ENCODE measurements at places on chromosomes 7 and 10.

GRCh38 chr10:16887565-16887964 is 70.3 kb upstream of the RSU1 start:
- DNase-seq: peak; percentile 84

GRCh38 chr10:113704637-113705343 is 25.1 kb downstream of the CASP7 start:
- peak; percentile 50 for DNase-seq

DNA sequence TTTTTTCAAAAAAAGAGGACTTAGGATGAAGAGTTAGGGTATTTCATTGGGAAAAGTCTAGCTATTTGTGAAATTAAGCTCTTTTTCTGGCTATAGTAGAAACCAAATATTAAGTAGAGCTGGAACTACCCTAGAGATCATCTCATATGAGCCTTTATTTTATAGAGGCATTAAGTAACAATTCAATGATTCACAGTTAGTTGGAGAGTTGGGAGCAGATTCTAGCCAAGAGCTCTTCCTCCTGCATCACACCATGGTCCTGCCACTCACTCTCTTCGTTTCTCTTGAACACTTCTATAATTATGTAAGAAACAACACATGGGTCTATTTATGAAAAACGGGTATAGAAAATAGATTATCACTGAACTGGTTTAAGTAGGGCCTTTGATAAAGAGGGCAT is 76.1 kb upstream of the ANK3 start:
- no peak for DNase-seq

DNA sequence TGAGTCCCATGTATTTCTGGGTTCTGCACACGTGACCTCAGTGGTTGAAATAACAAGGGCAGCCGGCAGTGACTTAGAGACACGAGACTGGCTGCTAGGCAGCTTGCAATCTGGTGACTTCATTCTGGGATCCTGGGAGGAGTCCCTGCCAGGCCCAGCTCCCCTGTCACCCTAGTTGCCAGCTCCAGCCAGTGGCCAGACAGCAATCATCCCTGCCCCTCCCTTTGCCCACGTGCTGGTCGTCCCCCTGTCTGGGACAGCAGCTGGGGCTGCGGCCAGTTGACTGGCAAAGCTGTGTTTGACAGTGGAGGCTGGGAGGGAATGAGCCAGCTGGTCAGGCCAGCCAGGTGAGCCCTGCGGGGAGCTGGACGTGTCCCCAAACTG is 30.0 kb downstream of the ADGRA1 start:
- DNase-seq: no peak

GRCh38 chr7:114856625-114857024 is 65.3 kb upstream of the MDFIC start:
- peak; percentile 27 for DNase-seq

DNA sequence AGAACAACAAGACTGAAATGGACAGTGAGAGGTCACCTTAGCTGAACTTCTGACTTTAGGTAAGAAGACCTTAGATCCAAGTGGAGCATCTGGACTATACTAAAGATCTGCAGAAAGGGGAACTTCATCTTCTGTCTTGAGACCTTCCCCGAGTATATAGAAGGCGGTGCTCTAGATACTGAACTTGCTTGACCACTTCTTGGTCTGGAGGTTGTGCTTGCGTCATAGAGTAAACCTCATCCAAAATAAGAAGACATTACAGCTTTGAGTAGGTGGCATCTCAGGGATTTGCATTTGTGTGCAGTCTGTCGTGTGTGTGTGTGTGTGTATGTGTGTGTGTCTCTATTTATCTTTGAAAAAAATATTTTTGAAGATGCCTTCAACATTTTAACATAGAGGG is 157.5 kb downstream of the CHN2 start:
- no peak for DNase-seq

- DNase-seq: no peak
Observed at GRCh38 chr7:1645476-1645875, 24.6 kb upstream of the ELFN1 start.

DNA sequence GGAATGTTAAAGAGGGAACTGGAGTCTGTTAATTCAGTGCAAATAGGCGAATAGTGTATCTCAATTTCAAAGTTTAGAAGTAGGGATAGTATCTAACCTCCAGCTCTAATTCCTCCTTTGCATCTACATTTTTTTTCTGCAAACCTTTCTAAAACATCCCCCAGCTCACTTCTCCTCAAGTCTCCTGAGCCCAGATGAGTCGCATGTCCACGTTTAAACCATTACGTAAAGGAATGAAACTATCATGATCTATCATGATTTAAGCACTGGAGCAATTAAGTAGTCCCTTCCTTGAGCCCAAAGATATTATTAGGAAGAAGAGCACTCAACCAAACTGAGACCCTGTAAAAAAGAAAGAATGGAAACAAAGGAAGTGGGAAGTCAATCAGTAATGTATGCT is 29.9 kb downstream of the GPR22 start:
- no peak for DNase-seq

DNA sequence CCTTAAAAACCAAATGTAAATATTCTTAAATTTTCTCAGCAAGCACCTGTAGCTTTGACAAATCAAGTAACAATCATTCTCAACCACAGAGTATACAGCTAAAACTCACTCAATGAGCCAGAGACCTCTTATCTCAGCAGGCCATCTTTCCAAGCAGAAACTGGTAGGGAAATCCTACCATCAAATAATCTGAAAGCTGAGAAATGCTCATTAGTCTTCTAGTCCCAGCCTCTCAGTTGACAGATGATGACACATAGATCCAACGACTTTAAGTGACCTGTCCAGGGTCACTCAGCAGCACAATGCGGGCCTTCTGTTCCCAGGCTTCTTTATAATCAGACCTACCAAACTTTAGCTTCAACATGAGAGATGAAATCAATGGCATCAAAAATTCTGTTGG is 184.6 kb downstream of the SGMS1 start:
- no peak for DNase-seq

Measured in endothelial cell of umbilical vein (primary cell).